ENCODE measurements at places on chromosomes 5 and 9.
A peak's percentile ranks its signal among the peaks of the same experiment; 100 is the strongest.

DNA sequence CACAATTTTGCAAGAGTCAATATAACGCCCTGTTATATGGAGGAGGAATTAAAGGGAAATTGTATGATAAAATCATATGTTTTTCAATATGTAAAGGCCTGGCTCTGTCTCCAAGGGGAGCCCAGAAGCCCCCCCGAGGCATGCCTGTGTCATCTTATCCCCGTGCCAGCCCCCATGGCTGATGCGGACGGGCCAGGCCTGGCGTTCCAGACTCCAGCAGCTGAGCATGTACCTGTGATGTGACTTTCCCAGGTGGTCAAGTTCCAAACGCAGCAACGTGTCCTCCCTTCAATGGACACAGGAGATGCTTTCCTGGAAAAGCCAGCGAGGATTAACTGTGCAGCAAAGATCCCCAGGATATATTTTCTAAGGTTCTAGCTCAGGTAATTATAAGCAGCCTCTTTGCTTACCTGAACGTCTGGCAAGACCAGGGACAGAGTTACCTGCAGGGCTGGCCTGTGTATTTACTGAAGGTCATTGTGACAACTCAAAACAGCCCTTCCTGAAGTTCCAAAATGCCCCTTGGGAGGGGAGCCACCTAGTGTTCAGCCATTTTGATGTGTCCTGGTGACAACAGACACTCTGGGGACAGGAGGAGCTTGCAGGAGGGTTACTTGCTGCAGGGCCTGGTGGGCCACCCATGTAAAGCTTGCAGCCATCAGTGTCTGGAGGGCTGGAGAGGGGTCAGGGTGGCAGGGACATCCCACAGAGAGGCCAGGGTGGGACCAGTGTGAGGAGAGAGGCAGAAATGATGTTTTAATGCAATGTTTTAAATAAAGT, 53.3 kb upstream of the RNU6ATAC start:
- peak; percentile 54 for DNase-seq

GRCh38 chr9:33931326-33931725, 114.4 kb downstream of the UBE2R2 start:
- no peak for DNase-seq

DNA sequence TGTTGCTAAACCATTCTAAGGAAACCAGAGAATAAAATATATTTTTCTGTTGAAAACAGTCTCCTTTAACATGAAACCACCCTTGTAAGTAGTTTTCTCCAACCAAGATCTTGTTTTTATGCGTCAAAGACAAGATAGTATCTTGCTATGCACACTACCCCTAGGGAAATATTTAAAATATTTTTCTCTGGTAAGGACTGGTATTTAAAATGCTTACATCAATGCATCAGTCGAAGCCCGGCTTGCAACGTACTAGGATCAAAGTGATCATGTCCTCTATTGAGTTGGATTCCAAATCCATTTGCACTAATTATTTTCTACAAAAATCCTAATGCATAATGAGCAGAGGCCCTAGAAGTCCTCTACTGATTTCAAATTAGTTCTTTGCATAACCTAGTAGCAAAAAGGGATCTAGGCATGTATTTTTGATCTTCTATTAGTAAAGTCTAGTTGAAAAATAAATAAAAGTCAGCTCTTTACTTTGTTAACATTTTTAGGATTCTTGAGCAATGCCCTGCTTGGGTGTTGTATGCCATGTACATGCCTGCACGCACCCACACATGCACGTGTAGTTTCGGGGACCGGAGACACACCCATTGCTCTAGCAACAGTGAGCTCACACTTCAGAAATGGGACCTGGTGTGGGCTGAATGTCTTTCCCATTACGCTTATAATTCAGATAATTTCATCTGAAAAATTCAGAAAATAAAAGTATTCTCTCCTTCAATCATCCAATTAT, 165.0 kb upstream of the GPR151 start:
- no peak for DNase-seq

DNA sequence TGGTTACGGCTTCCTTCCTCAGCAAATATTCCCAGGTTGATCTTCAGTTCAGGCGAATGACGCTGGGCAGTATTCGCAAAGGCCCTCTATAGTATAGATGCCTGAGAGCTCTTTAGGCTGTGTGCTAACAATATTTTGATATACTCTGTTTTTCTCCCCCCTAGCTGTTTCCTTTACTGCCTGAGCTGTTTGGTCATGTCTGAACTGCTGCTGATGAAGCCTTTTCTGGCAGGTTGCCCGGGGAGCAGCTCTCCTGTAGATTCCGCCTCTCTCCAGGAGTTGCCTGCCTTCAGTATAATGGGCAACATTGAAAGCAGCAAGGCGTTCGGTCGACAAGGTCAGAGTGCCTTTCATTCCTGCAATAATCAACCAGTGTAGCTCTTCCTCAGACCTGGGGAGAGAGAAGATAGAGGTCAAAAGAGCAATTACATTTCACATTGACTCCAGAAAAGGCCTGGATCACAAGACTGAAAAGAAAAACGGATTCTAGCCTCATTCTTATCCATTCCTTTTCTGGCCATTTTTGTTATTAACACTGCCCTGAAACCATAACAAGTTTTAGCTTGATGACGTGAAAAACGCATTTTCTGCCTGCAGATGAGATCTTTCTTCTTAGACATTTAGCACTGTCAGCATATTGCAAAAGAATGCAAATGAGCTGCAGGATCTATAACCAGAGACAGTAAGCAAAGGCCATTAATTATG, 60.1 kb upstream of the ZNF608 start:
- DNase-seq, result peak; percentile 63

GRCh38 chr5:140672455-140673186, 755 bp downstream of the DND1 start:
- DNase-seq, result peak; percentile 9

DNA sequence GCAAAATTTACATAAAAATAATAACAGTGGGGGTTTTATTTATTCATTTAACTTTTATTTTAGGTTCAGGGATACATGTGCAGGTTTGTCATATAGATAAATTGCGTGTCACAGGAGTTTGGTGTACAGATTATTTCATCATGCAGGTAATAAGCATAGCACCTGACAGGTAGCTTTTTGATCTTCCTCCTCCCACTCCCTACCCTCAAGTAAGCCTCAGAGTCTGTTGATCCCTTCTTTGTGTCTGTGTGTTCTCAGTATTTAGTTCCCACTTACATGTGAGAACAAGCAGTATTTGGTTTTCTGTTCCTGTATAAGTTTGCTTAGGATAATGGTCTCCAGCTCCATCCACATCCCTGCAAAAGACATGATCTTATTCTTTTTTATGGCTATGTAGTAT, 240.3 kb downstream of the KIAA0825 start:
- DNase-seq, result no peak

- no peak for DNase-seq
Measured at GRCh38 chr5:177483042-177483441, 9.6 kb upstream of the DBN1 start.

DNA sequence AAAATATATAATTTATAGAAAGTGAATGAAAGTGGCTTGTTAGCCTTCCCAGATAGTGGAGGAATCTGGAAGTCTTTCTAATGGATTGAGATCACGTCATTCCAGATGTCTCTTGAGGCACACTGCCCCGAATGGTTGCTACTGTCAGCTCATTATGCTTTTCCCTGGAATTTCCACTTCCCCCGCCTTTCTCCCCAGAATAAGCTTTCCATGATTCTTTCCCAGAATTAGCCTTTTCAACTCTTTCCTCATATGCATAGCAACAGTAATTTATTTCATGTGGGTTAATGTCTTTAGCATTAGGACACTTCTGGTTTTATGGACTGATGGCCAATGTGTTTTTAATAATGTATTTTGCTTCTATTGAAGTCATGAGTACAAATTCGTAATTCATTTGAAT, 81.5 kb downstream of the PALM2AKAP2 start:
- no peak for DNase-seq

DNA sequence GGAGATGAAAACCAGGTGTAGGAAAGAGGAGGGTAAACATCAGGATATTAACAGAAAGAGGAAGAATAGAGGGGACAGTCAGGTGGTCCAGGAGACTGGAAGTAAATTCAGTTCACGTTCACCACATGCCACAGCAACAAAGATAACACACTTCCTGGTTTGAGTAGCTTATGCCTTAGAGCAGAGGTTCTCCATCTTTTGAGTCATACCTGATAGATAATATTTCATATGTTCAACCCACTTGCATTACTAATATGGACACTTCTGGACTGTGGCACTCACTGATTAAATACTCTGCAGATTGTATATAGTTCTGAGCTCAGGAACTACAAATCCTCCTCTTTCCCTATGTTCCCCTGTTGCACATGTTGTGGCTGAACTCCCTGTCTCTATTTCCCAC, 179.9 kb upstream of the NR3C1 start:
- no peak for DNase-seq

DNA sequence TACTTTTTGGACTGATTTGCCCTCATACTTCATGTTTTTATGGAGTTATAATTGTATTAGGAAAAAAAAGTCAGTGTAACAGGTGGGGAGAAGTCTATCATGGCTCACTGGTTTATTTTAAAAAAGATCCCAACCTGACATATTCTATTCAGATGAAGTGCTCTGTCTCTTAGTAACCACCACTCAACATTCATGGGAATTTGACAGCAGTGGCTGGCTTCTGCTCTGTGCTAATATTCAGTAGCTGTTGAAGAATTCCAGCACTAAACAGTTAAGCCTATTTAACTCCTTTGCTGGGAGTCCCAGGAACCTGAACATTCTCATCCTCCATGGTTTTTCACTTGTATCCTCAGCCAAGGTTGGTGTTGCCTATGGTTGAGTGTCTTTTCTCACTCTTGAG, 23.1 kb downstream of the CMYA5 start:
- no peak for DNase-seq

DNA sequence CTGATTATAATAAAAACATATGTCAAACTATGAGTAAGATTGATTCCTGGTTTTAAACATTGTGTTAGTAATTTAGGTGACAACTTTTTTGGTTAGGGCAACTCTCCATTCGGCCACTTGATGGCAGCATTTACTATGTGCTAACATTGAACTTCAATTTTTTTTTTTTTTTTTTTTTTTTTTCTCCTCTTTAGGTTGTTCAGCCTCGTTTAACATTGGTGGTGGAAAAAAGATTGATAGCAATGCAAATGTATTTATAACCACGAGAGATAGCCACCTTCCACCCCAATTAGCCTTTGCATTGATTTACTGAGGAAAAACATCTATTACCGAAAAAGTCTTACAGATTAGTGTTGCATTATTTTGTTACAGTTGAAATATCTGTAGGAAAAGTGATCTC, 159.1 kb downstream of the CSNK1G3 start:
- DNase-seq, result no peak

DNA sequence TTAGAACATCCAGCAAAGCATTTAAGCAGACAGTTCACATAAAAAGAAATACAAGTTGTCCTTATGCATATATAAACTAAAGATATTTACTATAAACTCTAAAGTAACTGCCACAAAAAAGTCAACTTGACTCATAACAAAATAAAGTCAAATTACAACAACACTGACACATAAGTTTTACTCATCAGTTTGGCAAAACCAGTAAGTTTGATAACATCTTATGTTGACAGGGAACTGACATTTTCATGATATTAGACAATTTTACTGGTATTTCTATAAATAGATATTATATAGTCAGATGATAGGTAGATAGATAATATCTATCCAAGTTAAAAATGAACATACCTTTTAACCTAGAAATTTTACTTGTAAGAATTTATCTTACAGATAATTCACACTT, 9.9 kb upstream of the TSLP start:
- no peak for DNase-seq
